Foreskin melanocyte (primary cell): ENCODE measurements at places on chromosomes 16 and 17.
A peak's percentile ranks its signal among the peaks of the same experiment; 100 is the strongest.

DNA sequence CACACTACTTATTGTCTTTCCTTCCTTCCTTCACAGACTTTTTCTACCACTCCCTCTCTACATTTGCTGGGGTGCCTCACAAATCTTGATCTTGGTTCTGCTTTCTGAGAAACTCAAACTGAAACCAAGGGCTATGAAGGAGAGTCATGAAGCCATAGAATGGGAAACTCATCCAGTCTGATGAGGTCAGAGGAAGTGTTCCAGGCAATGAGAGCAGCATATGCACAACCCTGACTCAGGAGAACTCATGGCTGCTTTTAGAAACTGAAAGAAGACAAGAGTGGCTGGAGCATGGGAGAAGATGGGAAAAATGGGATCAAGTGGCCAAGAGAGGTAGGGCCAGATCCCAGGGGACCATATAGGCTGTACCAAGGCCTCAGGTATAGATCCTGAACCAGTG, 130.0 kb upstream of the TOX3 start:
- no peak for DNase-seq

DNA sequence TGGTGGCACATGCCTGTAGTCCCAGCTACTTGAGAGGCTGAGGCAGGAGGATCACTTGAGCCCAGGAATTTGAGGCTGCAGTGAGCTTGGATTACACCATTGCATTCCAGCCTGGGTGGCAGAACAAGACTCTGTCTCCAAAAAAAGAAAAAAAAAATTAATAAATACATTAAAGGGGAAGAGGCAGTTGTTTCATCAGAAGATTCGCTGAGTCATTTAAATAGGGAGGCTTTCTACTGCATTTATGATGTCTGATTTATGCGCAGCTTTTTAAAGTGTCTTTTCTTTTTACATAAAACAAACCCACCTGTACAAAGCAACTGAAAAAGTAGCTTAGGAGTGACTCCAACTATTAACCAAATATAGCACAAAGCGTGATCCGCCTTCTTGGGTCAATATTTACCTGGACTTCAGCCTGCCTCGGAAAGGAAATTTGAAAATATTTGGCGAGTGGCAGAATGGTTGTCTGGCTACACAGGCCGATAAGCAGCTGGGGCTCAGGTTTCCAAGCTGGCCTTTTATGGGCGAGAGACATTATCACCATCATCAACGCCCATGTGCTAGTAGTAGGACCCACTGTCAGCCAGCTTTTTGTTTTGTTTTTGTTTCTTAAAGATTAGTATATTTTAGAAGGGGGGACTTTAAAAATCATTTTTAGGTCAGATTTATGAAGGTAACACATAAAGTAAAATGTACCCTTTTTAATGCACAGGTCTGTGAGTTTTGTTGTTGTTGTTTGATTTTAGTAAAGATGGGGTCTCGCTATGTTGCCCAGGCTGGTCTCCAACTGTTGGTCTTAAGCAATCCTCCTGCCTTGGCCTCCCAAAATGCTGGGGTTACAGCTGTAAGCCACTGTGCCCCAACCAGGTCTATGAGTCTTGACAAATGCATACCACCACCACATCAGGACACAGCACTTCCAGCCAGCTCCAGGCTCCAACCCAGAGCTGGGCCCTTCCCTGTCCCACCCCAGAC, 42.5 kb upstream of the RASD1 start:
- no peak for DNase-seq

DNA sequence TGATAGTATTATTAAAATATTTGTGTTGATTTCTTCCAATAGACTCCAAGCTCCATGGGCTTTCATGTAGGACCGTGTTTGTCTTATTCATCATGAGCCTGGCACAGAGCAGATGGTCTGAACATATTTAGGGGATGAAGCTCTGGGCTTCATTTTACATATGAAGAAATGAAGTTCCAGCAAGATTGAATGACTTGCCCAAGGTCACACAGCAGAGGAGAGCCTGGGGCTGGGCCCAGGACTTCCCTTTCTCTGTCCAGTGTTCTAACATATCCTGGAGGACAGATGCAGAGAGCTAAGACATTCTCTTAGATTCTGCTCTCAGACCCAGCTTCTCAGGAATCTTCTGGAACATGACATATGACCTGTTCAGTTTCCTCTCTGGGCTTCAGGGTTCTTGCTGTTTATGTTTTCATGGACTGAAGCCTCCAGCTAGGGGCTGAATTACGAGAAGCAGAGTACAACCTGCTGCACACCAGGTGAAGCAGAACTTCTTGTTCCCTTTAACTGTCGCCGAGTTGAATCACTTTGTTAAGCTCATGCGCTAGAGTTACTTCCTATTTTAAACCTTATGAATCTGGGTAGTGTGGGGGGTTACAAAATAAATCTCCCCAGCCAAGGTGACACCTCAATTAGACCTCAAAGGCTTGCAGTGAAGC, 53.6 kb downstream of the GPRC5B start:
- DNase-seq = no peak

DNA sequence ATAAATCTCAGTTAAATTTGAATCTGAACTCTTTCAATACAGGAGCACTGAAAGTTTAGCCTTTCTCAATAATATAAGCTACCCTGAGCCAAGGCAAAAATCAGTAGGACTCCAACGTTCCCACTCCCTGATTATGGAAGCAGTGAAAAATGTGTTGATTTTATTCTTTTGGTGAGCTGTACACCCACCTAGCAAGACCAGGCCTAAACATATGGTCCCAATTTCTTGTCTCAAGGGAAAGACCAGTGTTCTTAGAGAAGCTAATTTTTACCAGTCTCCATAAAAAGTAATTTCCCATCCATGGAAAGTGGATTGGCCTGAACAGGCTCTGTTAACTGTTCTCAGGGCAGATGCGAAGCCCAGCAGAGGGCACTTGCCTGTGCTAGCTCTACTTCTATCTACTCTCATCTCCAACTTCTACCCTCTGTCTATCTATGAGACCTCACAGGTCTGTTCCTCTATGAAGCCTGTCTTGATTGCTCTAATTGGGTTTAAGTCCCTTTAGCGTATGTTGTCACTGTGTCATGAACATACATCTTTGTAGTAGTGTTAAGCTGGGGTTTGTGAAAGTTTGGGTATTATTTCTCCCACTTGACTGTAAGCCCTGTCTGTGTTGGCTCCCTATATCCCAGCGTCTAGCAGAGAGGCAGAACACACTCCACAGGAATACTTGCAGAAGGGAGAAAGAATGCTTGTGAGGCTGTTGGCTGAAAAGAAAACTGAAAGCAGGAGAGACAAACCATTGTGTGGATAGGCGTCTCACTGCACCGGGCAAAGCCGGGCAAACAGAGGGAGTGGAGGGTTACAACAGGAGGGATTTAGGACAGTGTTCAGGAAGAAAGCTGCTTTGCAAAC, 167.1 kb upstream of the MAF start:
- no peak for DNase-seq

- no peak for DNase-seq
Observed at GRCh38 chr17:76523084-76524037, 14.1 kb downstream of the CYGB start.

DNA sequence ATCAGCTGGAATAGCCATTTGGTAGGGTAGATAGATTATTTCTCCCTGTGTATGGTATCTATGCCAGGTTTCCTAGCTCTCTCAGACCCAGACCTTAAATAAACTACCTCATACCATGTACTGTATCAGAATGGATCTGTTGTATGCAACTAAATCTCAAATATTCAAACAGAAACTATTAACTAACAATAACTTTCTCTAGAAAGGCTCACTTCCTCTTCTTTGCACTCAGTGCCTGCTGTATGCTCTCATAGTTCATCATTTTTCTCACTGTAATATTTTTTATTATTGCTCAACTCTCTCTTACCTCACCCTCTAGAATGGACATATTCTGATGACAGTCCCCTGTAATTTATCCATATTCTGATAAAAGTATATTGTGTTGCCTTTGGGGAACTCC, 182.4 kb downstream of the TOX3 start:
- DNase-seq = no peak

DNA sequence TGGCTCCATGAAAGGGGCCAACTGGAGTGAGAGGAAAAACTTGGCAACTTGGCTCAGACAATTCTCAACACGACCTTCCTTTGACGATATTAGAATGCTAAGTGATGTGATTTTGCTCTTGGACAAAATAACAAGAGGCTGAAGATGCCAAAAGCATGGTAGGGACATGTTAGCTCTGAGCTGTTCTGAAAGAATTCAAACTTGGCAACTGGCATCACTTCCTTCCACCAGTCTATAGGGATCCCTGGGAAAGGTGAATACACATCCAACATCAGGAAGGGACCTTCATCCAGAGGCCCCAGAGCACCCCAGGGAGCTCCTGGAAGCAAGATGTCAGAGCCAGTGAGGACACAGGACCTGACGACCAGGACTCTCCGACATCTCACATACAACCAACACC, 4.3 kb downstream of the KRT37 start:
- DNase-seq = no peak

DNA sequence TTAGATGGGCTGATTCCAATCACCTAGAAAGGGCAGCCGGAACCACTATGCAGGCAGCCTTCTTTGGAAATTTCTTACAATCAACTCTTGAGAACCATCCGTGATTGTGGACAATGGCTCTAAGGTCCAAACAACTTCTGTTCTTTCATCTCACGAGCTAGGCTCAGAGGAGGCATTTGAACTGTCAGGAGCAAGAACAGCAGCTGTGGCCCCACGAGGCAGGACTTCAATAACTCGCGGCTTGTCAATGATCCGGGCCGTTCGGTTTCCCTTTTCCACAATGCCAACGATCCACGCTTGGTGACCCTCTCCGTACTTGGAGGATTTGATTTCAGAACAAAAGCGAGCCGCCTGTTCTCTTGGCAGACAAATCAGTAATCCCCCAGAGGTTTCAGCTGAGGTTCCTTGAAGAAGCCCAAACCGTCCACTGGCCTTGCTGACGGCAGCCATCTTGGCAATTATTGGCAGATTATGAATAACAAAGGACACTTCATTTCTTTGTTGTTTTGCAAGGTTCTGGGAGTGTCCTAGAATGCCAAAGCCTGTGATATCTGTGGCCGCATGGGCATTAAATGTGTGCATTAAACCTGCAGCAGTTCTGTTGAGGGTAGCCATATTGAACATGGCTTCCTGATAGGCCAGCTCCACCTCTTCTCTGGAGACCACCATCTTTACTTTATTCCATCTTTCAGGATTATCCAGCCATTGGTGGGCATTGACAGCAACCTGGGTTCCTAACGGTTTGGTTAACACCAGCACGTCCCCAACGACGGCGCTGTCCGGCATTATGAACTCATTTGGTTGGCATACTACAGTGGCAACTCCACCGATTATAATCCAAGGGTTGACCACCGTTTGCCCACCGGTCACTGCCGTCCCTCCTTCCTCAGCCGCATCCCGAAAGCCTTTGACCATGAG, 1.2 kb downstream of the SEPHS2 start:
- DNase-seq = no peak

GRCh38 chr16:13997933-13998332, 73.2 kb upstream of the MRTFB start:
- DNase-seq = no peak

DNA sequence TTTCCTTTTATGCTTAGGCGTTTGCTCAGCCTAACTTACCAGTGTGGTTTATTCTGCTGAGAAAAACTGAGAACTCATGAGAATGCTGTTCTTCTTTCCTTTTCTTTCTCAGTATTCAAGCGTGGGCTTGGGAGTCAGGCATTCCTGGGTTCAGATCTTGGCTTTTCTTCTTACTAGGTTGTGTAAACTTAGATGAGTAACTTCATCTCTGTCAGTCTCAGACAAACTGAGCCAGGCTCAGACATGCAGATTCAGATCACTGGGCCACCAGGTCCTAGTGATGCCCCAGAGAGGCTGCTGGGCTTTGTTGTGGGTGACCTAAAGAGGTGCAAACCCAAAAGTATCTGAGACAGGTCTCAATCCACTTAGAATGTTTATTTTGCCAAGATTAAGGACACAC, 95.8 kb upstream of the MPHOSPH6 start:
- no peak for DNase-seq

DNA sequence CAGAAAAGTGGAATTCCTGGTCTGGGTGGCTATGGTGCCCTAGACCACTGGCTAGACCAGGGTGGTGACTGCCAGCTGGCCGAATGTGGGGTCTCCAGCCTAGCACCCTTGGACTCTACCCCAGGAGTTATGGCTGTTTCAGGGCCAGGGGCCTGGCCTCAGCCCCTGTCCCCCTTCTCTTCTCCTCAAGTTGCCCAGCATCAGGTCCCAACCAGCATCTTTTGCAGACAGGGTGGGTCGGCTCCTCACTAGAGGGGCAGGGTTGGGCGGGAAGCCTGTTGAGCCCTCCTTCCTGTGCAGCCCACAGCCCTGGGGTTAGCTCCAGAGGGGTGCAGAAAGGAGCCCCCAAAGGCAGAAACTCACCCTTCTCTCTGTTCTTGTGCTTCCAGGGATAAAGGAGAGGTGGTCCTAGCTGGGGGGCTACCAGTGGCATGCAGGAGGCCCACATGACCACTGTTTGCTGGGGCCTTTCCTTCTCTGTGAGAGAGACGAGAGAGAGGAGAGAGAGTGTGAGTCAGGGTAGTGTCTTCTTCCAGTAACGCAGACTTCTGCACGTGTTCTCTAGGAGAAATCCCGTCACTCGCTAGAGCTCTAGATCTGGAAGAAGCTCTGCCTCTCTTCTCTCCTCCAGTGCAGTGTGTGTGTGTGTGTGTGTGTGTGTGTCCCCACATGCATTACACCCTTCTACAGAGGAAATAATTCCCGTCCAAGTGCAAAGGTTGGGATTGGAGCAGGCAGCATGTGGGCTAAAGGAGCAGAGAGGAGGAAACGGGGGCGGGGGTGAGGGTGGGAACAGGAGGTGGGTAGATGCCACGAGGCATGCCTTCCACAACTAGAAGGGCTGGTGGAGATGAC, 209.4 kb downstream of the SEC14L1 start:
- DNase-seq = no peak

GRCh38 chr17:32935726-32936125, 7.8 kb downstream of the TMEM98 start:
- DNase-seq = no peak

GRCh38 chr16:63361032-63361624, 1324.9 kb upstream of the CDH8 start:
- DNase-seq = peak; percentile 25

DNA sequence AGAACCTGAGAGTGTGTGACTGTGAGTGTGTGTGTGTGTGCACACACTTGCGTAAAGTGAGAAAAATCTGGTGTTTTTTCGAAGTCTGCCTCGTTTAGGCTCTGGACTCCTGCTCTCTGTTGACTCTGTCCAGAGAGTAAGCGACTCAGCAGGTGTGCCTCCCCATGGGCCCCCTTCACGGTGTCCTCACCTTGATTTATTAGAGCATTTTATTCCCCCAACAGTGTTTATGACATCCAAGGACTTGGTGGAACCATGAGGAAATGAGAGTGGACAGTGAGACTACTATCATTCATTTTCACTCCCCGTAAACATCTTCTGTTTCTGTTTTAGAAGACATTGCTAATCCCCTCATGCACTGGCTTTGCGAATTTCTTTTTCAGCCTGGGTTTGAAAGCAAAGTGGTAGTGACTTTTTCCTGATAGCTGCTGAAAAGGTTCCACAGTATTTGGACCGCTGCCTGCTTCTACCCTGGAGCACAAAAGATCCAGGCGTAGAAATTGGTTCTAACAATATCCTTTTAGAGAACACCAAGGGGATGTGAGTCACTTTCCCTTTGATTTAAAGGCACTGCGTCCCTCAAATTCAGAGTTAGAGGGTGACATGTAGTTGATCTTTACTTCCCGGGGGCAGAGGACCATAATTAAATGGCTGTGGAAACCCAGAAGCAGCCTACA, 218.2 kb downstream of the WWOX start:
- DNase-seq = peak; percentile 60
